ENCODE measurements at places on chromosomes 12 and 14.
A peak's percentile ranks its signal among the peaks of the same experiment; 100 is the strongest.

GRCh38 chr12:29110506-29111442 lies 38.3 kb upstream of the FAR2 start:
- no peak for DNase-seq

DNA sequence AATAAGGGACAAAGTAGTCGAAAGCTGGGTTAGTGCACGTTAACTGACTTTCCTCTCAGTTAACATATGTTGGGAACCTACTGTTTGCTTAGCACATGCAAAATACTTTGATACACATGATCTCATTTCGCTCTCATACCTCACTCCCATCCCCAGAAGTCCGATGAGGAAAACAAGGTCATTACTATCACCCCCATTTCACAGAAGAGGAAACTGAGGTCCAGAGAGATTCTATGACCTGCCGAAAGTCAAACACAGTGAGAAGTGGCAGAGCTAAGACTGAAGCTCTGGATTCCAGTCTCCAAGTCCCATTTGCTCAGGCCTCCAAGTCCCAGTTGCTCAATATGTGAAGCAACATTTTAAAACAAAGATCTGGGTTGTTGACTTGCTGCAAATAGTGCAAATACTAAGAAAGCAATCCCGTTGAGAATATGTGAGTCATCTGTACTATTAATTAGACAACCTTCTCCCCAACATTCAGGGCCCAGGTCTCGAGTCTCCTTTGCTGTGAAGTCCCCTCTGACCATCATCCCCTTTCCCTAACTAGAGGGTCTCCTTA lies 170.6 kb upstream of the PWP1 start:
- no peak for DNase-seq

GRCh38 chr12:19288603-19289244 lies 150.6 kb upstream of the AEBP2 start:
- DNase-seq: no peak

DNA sequence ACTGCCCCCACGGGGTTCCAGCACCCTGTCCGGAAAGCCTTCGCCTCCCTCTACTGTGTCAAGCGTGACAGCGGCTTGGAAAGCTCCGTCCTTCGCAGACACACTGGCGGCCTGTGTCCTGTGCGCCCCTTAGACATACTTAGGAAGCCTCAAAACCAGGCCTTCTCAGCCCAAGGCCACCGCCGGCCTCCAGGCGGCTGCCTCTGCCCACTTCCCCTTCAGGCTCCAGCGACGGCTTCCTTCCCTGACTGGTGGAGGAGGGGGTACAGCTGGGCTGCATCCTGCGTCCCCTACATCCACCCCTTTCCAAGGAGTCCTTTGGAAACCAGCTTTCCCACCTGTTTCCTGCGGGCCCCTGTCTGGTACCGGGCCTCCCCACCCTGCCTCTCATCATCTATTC lies 2.5 kb upstream of the CACNA2D4 start:
- DNase-seq: no peak

DNA sequence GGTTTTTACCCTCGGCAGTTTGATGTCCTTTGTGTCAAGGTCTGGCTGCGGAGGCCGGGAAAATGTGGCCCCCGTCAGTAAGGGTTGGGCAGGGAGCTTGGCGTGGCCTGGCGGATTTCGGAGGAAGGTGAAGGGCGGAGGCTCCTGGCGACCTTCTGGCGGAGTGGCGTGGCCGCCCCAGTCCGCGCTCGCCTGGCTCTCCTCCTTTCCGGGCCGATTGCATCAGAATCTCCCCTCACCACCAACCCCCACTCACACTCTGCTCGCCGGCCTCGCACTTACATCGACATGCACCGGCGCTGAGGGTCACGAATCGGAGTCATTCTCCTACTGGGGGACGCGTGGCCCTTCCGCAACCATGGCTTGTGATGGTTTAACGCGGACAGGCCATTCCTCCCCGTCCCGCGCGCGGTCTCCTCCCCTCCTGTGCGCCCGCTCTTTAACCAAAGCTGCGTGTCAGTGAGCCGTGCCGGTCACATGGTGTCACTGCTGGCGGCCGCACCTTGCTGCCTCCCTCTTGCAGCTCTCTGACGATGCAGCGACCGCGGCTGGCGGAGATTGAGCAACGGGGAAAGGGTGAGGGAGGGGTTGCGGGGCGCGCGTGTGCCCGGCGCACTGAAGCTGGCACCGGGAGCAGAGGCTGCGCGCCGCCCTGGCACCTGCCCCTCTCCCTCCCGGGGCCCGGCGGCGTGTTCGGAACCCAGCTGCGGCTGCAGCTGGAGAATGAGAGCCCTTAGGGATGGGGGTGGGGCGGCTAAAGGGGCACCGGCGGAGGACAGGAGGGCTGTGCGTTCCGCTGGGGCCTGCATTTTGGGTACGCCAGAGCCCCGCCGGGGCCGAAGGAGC lies at the start of gene SLC38A1:
Gene SLC38A1 (minus strand): TSS at position 461 of the 846 bp plus-strand sequence. CDS start 29,243 bp downstream, outside the sequence.
- peak; percentile 85 for DNase-seq

DNA sequence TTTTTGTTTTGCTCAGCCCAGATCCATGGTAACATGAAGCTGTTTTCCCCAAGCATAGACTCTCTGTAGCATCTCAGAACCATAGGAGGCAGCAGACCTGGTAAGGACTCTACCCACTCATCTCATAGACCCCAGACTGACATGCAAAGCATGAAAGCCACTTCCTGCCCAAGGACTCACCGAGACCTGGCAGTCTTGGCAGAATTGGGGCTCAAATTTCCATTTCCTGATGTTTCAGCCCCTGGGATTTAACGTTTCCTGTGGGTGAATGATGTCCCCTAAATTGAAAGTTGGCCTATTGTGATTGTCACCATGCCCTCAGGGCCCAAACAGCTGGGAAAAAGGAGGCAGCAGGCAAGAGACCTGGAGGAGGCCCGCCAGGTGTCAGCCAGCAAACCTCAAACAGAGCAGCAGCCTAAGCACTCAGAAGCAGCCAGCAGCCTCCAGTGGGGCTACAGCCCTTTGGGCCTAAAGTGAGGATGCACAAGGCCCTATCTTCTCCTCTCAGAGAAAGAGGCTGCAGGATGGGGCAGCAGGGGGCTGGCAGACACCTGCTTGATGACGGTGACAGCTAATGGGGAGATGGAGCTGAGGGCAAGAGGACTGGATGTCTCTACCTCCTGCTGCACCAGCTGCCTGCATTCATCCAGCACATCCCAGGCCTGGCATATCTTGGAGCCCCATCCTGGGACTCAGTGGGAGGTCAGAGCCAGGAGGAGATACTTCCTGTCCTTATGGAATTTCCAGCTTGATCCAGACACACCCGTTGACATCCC lies 8.5 kb downstream of the KRT85 start:
- DNase-seq: no peak

DNA sequence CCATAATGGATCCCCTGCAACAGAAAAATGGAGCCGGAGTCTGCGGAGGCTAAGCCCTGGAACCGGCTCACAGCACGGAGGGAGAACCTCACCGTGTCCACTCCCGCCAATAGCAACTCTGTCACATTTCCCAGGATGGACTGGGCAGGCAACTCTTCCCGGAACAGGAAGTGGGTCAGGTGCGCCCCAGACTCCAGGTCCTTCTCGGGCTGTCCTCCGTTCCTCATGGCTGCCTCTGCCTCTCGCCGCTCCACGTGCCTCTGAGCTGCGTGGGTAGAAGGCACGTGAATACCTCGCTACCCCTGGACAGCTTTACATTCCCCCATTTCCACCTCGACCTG lies 2.2 kb downstream of the CYP27B1 start:
- DNase-seq: no peak

DNA sequence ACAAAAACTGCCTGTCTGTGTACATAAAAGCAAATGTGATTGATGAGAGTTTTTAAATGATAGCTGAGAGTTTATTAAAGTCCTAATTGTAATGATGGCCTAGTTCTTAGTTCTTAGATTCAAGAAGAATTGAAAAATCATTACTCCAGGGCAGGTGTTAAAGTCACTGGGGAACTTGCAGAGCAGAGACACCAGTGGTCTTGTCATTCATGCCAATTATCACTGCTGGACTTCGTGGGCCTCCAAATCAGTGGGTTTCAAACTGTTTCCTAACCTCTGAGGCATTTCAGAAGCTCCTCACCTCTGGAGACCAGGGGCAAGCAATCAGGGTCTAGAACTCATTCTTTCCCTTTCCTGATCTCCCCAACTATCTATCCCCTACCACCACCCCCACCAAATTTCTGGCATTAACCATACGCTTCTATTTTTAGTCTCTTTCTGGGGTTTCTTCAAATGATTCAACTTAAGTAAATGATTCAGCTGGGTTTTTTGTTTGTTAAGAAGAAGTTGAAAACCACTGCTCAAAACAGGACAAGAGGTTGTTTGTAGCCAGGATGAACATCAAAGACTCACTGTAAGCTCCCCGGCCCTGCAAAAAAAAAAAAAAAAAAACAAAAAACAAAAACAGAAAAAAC lies 80.1 kb downstream of the CEP83 start:
- peak; percentile 2 for DNase-seq

DNA sequence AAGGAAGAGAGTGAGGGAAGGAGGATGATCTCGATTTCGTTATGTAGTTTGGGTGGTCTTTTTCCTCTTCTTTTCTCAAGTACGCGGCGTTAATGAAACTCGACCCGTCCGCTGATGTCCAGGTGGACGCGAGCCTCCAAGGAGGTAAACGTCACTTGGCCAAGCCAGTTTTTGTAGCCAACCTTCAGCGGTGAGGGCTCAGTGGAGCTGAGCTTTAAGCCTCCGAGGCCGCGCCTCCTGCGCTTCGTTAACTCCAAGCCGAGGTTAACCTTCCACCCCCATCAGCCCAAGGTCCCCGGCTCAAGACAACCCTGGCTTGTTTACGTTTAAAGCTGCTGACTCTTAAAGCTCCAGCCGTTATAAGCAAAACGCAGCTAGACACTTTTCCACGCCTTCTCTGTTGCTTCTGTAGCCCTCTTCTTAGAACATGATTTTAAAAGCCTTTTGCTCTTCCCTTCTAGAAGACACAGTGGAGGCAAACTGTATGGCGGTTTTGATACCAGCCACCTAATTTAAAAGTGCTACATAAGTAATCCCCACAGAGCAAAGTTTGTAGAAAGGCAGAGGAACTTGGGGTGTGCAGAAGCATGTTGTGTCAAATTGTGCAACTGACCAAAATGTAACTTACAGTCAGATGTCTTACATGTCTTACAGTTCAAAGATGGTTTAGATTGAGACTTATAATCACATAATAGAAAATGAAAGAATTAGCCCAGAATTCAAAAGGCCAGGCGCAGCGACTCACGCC lies 923 bp upstream of the ITPR2 start:
- DNase-seq: peak; percentile 29

DNA sequence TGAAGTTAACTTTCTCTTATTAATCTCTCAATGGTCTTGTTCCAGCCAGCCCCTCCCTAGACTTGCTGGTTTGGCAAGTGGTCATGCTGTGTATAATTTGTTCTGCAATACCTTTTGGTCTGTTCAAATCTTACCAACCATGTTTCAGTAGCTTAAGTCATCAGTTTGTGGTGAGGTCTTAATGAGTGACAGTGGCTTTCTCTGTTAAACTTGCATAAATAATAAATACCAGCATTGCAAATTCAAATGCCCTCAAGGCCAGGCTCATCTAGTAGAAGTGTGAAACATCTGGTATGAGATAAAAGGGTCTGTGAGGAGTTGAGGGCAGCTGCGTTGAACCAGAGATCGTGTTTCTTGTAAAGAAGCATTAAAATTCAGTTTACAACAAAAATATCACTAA lies 319.5 kb downstream of the TMEM117 start:
- DNase-seq: no peak

- peak; percentile 75 for DNase-seq
These were observed 11.0 kb downstream of the ZNF219 start for GRCh38 chr14:21087294-21088091.

DNA sequence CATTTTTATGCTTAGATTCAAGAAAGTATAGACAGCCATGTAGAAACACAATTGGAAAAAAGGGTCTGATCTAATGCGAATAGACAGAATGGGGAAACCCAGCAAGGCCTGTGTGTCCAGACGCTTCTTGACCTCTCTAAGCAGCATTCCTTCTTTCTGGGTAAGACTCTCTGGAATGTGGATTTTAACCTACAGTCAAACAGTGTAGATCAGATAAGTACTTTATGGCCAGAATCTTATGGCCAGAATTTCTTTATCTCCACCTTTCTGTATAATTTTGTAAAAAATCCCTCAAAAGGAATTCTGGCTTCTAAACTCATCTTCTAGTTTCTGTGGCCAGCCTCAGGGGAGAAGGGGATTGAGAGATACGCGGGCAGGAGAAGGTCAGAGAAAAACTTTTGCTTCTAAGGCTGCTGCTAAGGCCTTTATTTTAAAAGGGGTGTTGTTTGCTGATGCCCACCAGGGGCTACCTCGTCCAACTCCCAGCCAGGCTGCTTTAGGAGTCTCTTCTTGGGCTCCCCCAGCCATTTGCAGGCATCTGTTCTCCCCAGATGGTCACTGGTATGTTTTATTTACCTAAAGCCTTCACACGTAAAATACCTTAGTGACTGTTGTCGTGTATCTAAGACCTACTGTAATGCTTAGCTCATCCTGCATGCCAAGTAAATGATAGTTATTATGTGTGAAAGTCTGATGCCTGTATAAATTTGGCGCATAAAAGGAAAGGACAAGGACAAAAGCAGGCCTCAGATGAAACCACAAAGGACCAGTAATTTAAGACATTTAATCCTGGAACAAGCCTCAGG lies 68.4 kb downstream of the ANO6 start:
- DNase-seq: no peak

DNA sequence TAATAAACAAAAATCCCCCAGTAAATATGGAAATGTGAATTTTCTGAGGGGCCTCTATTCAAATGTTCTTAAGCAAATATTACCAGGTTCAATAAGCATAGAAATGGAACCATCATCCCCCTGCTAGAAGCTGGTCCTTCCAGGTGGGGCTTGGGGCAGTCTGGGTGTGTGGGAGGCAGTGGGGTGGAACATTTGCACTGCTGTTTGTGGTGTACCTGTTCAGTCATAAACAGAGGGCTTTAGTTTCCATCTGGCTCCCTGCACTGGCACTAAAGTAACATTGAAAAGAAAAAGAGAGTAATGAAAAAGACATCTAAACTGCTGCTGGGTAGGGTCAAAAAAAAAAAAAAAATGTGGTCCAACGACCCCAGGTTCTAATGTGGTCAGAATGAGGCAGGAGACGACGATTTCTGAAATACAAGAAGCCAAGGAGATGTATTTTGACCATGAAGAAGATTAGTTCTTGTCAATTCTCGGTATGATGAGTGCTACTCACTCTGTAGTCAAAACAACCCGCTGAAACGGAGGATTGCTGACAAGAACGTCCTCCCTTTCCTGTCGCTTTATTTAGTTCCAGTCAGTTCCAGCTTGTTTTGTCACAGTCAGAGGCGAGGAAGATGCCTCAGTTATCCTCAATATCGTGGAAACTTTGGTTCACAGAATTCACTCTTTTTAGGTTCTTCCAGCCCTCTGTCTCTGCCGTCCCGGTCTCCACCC lies 44.2 kb upstream of the MANSC4 start:
- no peak for DNase-seq
